ENCODE measurements at places on chromosomes 1 and 21. TPM values are rescaled to one million over a fixed set of nuclear protein-coding genes. Genes with fewer than 3 reads are reported as not detected.

GRCh38 chr1:115839029-115839678, 1.8 kb downstream of the NHLH2 start:
- peak; percentile 59 for DNase-seq
- H3K4me3 ChIP-seq = peak overlapping the region; percentile 51
- H3K27me3 ChIP-seq = peaks cover 72% of the 10 kb centered on the region
- H3K27ac ChIP-seq = no peak overlapping the region

Gene MCM3AP
- 56.1 TPM for total RNA-seq

Gene KCNK2
- total RNA-seq = 145 TPM

DNA sequence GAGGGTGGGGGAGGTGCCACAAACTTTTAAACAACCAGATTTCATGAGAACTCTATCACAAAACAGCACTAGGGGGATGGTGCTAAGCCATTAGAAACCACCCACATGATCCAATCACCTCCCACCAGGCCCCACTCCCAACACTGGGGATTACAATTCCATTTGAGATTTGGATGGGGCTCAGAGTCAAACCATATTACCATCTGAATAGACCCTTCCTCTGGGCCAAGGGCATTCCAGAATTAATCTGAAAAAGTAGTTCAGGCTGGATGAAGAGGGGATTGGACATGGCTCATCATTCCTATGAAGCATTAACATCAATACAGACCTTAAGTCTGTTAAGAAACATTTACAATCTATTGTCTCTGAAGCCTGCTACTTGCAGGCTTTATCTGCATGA, 149.9 kb upstream of the DNAH14 start:
- no peaks in the 10 kb centered on the region for H3K27me3 ChIP-seq
- H3K4me3 ChIP-seq = no peak overlapping the region
- no peak for DNase-seq
- no peak overlapping the region for H3K27ac ChIP-seq
- H3K36me3 ChIP-seq = no peaks in the 10 kb centered on the region

DNA sequence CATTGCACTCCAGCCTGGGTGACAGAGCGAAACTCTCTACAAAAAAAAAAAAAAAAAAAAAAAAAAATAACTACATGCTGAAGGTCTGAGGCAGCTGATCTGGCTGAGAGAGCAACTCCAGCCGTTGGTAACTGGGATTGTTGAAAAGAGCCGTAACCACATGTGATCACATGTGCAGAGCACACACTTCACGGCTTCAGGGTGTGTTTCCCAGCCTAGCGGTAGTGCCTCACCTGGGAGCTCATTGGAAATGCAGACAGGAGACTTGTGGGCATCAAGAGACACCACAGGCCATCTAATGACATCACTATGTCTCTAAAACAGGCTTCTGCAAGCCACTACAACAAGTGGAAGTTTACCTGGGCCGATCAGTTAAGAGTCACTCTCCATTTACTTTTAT, 11.8 kb upstream of the OTUD7B start:
- no peak for DNase-seq
- no peak overlapping the region for H3K4me3 ChIP-seq
- H3K36me3 ChIP-seq = no peaks in the 10 kb centered on the region
- no peak overlapping the region for H3K27ac ChIP-seq
- no peaks in the 10 kb centered on the region for H3K4me1 ChIP-seq

- H3K36me3 ChIP-seq = peaks cover 73% of the 10 kb centered on the region
- no peaks in the 10 kb centered on the region for H3K4me1 ChIP-seq
- H3K4me3 ChIP-seq = no peak overlapping the region
- H3K27ac ChIP-seq = no peak overlapping the region
Observed at GRCh38 chr1:17414022-17414421, 25.5 kb downstream of the RCC2 start.

GRCh38 chr1:245500546-245500945, 345.8 kb downstream of the KIF26B start:
- DNase-seq = peak; percentile 96
- H3K36me3 ChIP-seq = no peaks in the 10 kb centered on the region
- peaks cover 13% of the 10 kb centered on the region for H3K4me1 ChIP-seq
